ENCODE measurements at places on chromosomes 4 and X.
A peak's percentile ranks its signal among the peaks of the same experiment; 100 is the strongest.

- no peak for DNase-seq
Observed at GRCh38 chr4:144589512-144589911, 56.4 kb upstream of the HHIP start.

GRCh38 chr4:147136310-147136709, 190.6 kb upstream of the TTC29 start:
- DNase-seq, result peak; percentile 30

DNA sequence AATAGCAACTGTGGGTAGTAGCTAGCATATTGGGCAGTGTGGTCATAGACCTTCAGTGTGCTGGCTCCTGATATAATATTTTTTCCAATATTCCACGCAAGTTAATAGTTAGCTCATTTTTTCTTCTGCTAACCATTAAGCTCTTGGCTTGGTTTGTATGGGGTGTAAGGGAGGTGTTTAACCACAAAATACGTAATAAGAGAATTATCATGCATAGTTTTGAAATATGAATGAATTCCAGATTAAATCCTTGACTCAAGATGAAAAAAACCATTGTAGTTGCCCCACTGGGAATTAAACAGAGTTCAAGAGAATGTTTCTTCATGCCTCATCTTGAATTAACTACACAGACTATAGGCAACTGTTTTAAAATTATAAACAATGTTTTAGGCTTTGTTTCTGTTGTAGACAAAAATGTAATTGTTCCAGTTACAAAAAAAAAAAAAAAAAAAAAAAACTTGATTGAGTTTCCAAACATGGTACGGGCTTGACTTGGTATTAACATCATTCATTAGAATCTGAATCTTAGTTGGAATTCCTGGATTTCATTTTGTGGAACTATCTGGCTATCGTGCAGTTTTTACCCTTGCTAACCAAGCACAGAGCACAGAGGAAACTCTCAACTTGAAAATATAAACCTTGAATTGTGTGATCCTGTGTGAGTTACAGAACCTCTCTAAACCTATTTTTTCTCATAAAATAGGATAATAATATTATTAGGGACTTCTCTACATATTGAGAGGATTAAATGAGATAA, 28.4 kb downstream of the CXCL1 start:
- DNase-seq, result peak; percentile 95

GRCh38 chr4:113289766-113290165, 240.3 kb downstream of the ANK2 start:
- no peak for DNase-seq

DNA sequence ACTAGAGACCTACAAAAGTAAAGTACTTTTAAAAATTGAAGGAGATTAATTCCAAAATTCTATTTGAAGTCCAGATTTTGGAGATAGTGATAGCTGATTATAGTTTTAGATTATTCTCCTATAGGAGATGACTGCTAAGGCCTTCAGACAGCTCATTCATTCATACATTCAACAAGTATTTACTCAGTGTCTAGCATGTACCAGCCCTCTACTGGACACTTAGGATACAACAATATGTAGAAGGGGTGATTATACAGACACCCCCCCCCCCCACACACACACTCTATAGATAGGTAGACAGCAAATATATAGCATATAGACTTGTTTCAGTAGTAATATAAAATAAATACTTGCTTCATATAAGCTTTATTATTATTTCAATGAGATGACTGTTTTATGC, 60.4 kb upstream of the TAF9B start:
- DNase-seq, result no peak

DNA sequence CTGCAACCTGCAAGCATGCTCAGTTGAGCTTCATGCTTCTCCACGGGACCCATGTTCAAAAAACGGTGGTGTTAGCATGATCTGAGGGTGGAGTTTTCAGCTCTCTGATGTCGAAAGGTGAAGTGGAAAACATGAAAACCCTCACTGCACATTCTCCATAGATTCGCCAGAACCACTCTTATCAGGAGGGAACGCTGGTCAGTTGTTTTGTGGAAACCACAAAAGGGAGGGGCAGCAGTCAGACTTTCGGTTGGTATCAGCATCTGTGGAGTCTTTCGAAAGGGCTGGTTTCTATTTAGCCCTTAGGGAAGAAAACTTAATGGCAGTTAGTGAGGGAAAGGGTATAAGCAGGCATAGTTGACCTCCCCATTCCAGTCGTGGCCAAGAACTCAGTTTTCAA, 12.6 kb downstream of the PPA2 start:
- DNase-seq, result no peak

GRCh38 chr4:99438405-99438780, 3.3 kb upstream of the ADH7 start:
- DNase-seq, result peak; percentile 25

DNA sequence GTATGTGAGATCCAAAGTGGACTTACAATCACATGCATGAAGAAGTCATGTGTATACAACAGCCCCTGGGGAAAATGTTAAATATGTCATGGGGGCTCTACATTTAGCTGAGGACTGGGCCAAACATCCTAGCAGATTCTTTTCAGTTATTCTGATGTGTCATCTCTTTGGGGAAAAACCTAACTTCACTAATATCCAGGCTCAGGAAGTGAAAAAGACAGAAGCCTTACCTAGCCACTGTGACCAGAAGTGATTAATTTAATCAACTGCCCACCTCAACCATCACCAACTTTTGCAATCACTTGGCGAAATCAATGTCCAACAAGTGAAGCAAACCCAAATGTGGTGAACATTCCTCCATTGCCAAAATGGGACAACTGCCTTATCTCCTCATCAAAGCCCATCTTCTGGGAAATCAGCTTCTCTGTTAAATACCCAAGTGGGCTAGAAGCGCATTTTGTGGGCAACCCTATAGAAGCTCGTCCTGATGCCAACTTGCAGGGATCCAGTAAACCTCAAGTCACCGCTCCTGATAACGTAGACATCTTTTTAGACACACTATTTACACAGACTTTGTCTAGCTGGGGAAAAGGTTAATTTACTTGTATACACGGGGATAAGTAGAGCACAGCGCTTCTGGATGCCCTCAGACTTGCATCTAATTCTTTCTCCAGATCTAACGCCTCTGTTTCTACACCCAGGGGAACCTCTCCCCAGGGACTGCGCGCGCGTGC, 1.4 kb upstream of the HHIP start:
- DNase-seq, result no peak

DNA sequence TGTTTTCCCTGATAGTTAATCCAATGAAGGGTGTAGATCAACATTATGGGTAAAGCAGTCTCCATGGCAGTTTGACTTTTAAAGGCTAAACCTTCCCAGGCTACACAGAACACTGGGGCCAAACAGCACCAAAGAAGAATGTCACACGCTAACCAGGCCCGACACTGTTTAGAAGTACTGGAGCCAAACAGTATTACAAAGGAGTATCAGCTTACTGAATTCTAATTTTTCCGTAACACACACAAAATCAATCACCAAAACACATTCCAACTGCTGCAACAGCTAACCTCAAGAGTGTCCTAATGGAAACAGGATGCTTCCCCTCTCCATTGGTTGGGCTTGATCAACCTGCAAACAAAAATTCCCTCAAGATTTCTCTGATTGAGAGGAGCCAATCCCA, 783.5 kb downstream of the PCDH18 start:
- DNase-seq, result peak; percentile 16

- no peak for DNase-seq
Observed at GRCh38 chr4:87232216-87232615, 11.8 kb upstream of the KLHL8 start.

GRCh38 chr4:73620115-73620792, at the start of gene RASSF6:
Gene RASSF6 (minus strand): TSS chr4:73620436. CDS start chr4:73611795, 8,641 bp downstream.
- DNase-seq, result no peak

DNA sequence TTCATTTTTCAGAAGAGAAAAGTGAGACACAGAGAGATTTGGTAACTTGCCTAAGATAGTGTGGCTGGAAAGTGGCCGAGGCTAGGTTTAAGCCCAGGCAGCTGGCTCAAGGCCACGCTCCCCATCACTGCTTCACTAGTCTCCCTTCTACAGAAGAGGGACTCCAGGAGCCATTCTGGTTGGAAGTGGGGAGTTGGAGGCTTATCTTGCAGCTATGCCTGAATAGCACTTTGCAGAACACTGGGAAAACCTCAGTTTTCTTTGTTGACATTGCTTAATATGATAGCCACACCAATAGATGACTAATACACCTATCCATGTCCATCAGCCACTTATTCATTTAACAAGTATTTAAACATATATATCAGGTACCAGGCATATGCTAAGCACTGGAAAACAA, 18.5 kb downstream of the LRRC66 start:
- DNase-seq, result no peak
